ENCODE measurements at places on chromosomes 1 and 21.

- DNase-seq, result no peak
These were observed 18.2 kb downstream of the RCAN1 start for GRCh38 chr21:34596561-34597271.

GRCh38 chr1:114770989-114771388, 9.5 kb downstream of the SIKE1 start:
- no peak for DNase-seq

GRCh38 chr1:222583079-222583478, 6.7 kb downstream of the TAF1A start:
- no peak for DNase-seq

- DNase-seq, result no peak
These were observed 66.5 kb upstream of the RAVER2 start for GRCh38 chr1:64678366-64678765.

- no peak for DNase-seq
These were observed 167.0 kb downstream of the TSEN15 start for GRCh38 chr1:184218458-184219075.

All from midbrain (tissue), 1 donor.